ENCODE measurements at places on chromosomes 1 and 21.

GRCh38 chr1:161157867-161158266 is 1.4 kb upstream of the USP21 start:
- no peak for DNase-seq

DNA sequence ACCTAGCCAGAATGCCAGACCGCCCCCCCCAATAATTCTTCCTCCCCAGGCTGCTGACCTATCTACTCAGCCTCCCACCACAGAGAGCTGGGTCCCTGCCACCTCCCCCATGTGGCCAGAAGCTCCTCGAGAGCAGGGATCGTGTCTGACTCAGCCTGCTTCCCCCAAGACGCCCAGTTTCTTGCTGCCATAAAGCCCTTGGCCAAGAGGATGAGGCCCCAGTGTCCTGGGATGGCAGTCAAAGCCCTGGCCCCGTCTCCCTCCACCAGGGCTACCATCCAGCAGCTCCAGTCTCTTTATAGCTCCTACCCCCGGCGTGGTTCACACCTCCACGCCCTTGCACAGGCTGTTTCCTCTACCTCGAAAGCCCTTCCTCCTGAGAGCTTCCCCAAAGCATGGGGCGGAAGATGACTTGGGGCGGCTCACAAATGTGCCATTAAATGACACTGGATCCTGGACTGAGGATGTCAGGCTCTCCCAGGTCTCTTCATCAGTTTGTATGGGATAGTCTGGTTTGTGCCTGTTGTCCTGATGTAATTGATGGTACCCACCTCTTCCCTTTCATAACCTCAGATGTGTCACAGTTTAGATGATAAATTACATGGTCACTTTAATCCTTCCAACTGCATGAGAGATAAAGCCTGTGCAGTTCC is 13.2 kb downstream of the ADGRB2 start:
- DNase-seq: peak; percentile 18

- DNase-seq: no peak
Measured at GRCh38 chr1:39590546-39590945, 14.0 kb upstream of the PABPC4 start.

DNA sequence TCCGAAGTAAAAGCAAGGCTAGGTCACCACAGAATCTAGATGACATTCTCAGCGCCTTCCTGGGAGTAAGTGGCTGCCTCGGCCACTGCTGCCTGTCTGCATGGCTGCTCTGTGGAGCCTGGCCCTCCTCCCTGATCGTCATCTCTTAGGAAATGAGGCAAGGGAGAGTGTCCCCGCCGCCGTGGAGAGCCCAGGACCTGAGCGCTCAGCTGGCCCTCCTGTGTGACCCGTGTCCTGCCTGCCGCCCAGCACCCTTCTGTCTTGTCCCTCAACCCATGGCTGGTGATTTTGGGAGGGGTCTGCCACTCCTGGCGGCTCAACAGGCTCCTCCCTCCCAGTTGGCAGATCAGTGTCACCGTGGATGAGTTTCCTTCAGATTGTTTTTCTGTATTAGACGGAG is 156.4 kb upstream of the COL6A1 start:
- DNase-seq: no peak

GRCh38 chr1:150621497-150622302 is 7.7 kb downstream of the ENSA start:
- DNase-seq: peak; percentile 60

DNA sequence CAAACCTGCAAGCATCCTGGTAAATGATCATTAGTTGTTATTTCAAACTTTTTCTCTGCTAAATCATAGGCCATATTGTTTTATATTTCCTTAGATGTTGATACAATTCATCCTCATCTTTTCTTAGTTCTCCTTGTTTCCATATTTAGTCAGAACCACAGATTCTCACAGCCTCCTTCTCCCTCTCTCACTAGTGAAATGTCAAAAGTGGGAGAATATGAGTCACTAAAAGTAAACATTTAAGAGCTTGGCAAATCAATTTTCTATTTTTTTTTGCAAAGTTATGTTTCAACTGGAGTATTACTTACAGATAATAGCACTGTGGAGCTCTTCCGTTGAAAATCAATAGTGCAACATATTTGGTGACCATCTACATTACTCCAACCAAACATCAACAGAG is 308.8 kb downstream of the COL11A1 start:
- DNase-seq: no peak

DNA sequence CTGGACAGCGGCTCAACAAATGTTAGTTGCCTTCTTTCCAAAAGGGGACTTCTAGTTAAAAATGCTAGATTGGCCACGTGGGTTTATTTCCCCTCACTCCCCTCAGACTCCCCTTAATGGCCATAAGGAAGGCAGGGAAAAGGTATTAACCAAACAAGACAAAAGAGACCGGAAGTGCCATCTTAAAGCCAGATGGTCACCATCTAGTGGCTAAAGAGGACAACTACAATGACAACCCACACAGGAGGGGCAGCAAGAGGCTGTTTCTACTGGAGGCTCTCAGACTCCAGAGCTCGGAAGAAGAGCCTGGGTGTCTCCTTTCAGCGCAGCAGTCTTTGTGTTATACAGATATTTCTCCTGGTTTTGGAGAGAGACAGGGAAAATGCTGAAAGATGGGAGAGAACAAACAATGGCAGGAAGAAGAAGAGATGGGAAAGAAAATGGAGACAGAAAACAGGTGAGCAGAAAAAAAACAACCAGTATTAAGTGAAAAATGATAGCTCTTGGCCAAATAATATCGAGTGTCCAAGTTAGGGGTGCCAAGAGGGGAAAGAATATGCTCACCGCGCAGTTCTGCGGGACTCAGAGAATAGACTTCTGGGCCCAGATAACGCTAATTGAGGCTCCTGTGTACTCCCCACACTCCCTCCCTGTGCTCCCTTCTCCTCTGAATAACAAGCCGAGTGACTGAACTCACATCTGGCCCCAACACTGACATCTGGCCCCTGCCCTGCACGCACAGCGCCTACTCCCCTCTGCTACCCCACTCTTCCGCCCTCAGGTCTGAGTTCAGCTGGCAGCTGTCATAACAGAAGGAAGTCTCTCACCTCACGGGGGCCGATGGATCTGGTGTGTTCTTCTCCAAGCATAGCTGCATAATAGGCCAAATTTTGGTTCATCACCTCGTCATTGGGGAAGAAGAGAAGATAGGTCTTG is 9.6 kb downstream of the P3H1 start:
- no peak for DNase-seq

DNA sequence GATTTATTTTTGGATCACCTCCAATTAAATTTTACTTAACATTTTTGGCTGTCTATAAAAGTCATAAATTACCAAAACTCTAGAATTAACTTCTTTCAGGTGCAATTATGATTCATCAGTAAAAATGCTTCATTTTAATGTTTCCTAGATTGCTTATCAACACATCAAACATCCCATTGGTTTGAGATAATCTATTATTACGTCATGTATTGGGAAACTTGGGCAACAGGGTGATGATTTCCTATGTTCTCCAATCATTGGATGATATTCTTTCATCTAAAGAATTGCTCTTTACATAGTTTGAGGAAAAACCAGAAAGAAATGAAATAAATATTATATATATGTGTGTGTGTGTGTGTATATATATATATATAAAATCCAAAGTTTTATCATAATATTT is 76.8 kb upstream of the KCNJ6 start:
- DNase-seq: no peak

GRCh38 chr1:160325252-160325651 is 17.8 kb downstream of the COPA start:
- no peak for DNase-seq

GRCh38 chr1:175783126-175783722 is 39.8 kb upstream of the TNR start:
- DNase-seq: no peak

DNA sequence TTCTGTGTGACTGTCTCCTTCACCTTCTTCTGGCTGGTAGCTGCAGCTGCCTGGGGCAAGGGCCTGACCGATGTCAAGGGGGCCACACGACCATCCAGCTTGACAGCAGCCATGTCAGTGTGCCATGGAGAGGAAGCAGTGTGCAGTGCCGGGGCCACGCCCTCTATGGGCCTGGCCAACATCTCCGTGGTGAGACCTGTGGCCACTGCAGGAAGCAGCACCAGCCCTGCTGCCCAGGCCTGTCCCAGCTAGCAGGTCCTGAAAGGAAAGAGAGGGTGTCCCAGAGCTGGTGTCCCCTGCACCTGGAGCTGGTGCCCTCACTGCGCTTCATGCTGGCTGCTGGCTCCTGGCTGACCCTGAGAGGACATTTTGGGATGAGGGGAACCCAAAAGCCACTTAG is 5.9 kb upstream of the ATXN7L2 start:
- no peak for DNase-seq

GRCh38 chr1:186094172-186094571 is 280.9 kb downstream of the TPR start:
- DNase-seq: no peak

GRCh38 chr21:28537371-28538079 is 455.2 kb downstream of the LTN1 start:
- DNase-seq: no peak

GRCh38 chr1:192808163-192808517 is 699 bp upstream of the RGS2 start:
- DNase-seq: no peak

- DNase-seq: no peak
Measured at GRCh38 chr1:193275773-193276172, 89.4 kb upstream of the B3GALT2 start.

DNA sequence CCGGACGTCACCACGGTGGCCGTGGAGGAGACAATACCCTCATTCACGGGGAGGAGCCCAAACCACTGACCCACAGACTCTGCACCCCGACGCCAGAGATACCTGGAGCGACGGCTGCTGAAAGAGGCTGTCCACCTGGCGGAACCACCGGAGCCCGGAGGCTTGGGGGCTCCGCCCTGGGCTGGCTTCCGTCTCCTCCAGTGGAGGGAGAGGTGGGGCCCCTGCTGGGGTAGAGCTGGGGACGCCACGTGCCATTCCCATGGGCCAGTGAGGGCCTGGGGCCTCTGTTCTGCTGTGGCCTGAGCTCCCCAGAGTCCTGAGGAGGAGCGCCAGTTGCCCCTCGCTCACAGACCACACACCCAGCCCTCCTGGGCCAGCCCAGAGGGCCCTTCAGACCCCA is 7.0 kb downstream of the TNFRSF14 start:
- no peak for DNase-seq

GRCh38 chr1:114594046-114594445 is 12.6 kb upstream of the BCAS2 start:
- no peak for DNase-seq

GRCh38 chr1:47776667-47777131 is 220.5 kb downstream of the TRABD2B start:
- DNase-seq: no peak

DNA sequence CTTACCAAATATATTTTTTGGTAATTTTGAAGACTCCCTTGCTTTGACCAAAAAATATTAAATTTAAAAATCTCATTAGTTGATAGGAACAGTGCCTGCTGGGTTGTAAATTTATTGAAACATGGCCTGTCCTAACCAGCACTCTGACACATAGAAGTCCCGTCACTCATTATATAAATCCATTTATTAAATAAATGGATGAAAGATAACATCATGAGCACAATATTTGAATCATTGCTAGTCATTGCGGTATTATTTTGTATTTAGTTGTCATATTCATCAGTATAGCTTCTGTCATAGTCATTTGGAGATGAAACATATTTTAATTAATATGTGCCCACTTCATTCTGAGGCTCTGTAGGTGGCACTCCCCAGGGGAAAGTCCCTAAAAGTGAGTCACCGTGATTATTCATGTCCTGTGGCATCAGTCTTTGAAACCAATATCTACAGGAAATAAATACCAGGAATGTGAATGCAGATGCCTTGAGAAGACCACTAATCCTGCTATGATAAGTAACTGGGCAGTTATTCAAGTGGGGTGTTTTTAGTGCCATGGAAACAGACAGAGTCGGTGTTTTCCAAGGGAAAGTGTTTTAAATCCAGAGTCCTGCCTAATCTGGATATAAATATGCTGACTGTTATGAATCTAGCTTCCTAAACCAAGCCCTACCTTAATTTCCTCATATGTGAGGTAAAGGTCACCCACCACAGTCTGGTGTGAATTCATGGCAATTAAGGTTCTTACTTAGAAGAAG is 302.0 kb downstream of the DUSP10 start:
- peak; percentile 56 for DNase-seq

GRCh38 chr1:240189386-240189989 is 97.8 kb downstream of the FMN2 start:
- DNase-seq: peak; percentile 4

DNA sequence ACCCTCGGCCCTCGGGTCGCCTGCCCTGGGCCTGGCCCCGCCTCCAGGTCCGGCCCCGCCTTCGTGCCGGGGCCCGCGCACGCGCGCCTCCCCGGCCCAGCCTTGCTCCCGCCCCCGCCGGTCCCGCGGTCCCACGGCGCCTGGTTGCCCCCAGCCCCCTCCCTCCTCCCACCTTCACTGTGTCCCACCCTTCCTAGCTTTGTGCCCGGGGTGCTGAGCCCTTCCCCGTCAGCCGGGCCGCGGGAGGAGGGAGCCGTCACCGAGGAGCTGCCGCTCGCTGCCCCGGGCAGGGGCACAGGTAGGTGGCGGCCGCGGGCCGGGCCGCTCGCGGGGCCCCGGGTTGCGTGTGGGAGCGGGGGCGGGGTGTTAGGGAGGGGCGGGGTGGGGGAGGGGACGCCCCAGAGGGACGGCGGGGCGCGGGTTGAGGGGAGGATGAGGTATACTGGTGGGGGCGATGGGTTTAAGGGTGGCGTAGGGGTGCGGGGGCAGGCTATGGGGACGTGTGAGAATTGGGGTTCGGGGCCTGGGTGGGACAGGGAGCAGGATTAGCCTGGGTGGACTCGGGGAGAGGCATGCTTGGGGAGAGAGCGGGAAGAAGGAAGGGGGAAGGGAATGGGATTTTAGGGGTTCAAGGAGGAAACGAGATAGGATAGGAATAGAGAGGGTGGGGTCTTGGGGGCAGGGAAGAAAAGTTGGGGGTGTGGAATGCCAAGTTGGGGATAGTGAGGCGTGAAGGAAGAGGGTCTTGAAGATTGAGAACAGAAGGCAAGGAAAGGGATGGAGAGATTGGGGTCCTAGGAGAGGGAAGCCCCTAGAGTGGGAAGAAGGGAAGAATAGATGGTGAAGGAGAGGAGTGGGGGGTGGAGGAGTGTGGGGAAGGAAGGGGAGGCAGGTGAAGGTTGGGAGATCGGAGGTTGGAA is at the start of gene LRRC42:
LRRC42 (plus strand) TSS at position 99 of the 920 bp plus-strand sequence. CDS start 5,650 bp downstream, outside the sequence.
- DNase-seq: no peak

DNA sequence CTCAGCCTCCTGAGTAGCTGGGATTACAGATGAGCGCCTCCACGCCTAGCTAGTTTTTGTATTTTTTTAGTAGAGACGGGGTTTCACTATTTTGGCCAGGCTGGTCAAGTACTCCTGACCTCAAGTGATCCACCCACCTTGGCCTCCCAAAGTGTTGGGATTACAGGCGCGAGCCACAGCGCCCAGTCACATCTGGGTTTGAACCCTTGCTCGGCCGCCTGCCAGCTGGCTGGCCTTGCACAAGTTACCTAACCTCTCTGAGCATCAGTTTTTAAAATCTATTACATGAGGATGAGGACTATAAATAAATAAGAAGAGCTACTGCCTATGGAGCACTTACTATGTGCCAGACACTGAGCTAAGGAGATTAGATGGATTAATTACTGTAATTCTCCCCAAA is 17.7 kb upstream of the PADI2 start:
- no peak for DNase-seq

GRCh38 chr1:100145116-100145515 is 12.2 kb downstream of the TRMT13 start:
- DNase-seq: no peak
